ENCODE measurements at places on chromosomes 4 and X. TPM values are rescaled to one million over a fixed set of nuclear protein-coding genes. Genes with fewer than 3 reads are reported as not detected.

DNA sequence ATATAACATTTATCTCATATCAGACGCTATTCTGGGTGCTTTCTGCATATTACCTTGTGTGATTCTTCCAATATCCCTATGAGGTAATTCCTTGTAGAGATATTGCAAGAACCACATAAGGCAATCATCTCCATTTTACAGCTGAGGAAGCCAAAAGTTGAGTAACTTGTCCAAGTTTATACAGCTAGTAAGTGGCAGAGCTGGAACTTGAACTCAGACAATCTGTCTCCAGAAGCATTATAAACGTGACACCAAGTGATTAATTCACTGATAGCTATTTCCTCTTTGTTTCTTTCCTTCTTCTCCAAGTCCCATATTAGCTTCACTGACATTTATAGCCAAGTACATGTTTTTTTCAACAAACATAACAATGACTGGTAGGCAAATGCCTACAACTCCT, 7.3 kb downstream of the EMCN start:
- DNase-seq: no peak

GRCh38 chr4:155434904-155435303, 58.1 kb upstream of the MAP9 start:
- no peak for DNase-seq

- DNase-seq: no peak
Observed at GRCh38 chrX:40539214-40540142, 41.3 kb upstream of the ATP6AP2 start.

- DNase-seq: no peak
Observed at GRCh38 chrX:124113621-124114600, 152.4 kb downstream of the STAG2 start.

DNA sequence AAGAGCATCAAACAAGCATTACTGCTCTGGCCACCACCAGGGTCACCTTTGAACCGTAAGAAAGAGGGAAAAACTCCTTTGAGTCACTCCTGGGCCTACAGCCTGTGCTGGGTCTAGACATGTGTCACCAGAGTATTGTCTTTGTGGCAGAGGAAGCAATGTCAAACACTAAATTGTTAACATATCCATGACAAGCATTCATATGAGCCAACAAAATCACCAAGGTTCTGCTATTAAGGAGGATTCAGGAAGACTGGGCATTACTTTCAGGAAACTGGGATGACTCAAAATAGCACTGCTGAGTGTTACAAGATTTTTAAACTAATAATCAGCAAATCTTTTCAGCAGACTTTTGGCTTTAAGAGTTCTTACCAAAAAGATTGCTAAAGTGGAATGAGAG, 28.1 kb downstream of the LGI2 start:
- DNase-seq: no peak

DNA sequence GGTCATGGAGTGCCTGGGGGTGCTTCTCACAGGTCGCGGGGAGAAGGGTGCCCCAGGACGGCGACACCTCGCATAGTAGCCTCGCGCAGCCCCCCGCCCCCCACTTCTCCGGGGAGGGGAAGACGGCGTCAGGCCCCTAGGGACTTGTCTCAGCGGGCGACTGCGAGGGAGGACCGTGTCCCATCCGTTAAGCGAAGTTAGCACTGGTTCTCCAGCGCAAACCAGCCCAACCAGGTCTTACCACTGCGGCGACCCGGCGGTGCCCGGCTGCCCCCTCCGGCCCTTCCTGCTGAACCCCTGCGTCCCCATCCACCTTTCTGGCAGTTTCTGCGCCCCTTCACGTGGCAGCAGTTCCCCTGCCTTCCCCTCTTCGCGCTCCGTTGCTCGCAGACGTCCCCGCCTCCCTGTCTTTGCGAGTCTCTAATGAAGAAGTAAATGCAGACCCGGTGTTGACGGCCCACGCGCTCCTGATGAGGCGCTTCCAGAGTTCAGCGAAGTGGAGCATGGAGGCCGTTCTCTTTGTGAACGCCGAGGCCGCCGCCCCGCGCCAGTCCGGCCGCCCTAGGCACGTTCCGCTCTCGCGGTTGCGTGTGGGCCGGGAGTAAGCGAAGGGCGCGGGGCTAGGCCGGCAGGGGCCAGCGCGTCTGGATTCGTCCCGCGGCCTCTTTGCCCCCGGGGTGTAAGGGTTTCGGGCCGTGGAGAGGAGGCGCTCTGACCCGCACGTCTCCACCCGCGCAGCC, 3.0 kb downstream of the SLIT2 start:
- DNase-seq: peak; percentile 19

- no peak for DNase-seq
Observed at GRCh38 chr4:2252530-2253091, 9.3 kb downstream of the MXD4 start.

DNA sequence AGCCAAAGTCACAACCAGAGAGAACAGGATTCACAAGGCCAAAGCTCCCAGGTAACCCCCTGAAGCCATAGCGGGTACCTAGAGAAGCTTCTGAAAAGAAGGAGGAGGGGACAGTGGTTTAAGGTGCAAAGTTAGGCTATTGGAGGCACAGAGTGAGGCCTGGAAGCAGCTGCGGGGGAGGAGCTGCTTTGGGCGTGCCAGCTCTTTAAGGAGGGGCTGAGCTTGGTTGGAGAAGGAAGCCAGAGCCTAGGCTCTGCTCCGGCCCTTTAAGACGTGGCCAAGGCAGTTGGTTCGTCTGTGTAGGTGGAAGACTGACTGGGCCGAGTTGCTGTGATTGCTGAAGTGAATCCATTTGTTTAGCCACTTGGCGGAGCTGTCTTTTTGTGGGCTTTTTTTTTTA, 1.5 kb downstream of the KLF8 start:
- no peak for DNase-seq

- DNase-seq: no peak
Observed at GRCh38 chr4:177511611-177512010, 69.4 kb upstream of the AGA start.

DNA sequence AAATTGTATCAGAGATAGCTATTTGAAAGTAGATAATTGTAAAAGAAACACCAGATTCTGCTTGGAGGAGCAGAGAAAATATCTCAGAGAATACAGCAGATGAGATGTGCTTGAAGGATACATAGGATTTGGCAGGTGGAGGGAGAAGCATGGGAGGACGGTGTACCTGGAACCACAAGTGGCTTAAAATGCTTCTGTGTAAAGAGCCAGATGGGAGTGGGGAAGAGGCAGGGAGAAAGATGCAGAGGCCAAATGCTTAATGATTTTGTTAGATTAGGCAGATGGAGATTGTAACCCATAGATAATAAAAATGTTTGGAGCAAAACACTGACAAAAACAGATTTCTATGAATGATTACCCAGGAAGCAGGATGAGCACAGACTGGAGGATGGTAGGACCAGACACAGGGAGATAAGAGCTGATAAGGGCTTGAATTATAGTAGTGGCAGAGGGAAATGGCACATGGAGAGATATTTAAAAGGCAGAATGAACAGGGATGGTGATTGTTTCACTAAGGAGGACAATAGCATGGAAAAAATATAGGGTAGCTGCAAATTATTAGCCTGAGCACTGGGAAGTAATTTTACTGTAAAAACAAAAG, 145.7 kb upstream of the TBC1D9 start:
- no peak for DNase-seq

DNA sequence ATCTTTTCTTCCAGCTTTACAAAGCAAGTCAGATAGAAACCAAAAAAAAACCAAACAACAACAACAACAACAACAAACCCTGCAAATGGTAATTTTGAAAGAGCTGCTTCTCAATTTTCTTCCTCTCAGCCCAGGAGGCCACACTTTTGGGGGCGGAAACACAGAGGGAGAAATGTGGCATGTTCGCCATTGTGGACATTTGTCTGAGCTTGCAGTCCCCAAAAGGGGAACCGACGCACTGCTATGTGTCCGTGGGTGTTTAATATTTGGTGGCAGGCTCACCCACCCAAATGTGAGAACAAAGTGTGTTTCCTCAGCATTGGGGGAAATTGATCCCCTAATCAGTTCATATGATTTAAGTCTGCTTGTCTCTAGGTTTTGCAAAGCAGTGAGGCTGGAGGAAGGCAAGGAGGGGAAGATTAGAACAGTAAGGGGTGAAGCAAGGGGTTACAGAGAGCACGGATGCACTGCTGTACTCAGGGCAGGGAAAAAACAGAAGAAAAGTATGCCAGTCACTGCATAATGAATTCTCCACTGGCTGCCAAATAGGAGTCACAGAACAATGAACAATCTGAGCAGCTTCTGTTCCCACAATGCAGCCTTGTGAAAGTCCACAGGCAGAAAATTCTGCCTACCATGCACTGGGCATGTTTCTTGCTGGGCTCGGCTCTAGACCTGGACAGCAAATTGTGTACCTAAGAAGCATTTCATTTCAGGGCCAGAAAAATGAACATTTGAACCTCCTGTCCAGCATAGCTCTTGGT, 74.7 kb upstream of the GPM6B start:
- peak; percentile 72 for DNase-seq

GRCh38 chrX:16774746-16775145, 11.5 kb upstream of the TXLNG start:
- DNase-seq: no peak

- no peak for DNase-seq
Observed at GRCh38 chrX:71098951-71099506, 3.4 kb downstream of the FOXO4 start.

GRCh38 chr4:5885733-5886132, 7.2 kb downstream of the CRMP1 start:
- DNase-seq: no peak

DNA sequence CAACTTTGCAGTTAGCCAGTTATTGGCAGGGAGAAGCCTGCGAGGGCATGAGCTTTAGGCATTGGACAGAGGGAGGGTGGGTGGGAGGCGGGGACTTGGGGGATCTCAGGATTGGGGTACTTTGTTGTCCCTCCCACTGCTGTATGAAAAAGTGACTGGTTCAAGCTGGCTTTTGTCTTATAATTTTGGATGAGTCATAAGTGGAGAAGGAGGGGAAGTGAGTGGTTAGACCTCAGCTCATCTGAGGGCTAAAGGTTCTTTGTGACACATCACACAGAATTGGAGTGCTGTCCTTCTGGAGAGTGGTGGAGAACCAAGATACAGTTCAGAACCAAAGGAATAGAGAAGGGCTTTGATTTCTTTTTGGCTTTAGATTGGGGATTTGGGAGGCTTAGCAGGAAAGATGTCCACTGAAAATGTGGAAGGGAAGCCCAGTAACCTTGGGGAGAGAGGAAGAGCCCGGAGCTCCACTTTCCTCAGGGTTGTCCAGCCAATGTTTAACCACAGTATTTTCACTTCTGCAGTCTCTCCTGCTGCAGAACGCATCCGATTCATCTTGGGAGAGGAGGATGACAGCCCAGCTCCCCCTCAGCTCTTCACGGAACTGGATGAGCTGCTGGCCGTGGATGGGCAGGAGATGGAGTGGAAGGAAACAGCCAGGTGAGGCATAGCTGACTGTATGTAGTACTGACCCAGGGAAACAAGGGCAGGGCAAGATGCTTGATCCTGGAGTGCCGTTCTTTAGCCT, at the start of gene SLC4A4:
Gene SLC4A4 (plus strand): TSS at position 175 of the 748 bp plus-strand sequence.
- DNase-seq: no peak

DNA sequence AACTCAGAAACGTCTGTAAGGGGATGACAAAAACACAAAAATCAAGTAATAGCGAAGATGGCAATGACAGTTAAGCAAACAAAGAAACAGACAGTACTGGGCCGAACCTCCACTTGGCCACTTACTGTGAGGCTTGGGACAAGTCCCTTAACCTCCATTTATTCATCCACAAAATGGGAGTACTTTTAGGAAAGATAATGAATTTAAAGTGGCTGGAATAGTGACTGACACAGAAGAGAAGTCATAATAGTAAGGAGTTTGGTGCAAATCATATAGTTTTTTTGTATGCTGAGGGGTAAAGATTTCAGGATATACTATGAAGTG, 1.4 kb upstream of the TLR6 start:
- DNase-seq: no peak

DNA sequence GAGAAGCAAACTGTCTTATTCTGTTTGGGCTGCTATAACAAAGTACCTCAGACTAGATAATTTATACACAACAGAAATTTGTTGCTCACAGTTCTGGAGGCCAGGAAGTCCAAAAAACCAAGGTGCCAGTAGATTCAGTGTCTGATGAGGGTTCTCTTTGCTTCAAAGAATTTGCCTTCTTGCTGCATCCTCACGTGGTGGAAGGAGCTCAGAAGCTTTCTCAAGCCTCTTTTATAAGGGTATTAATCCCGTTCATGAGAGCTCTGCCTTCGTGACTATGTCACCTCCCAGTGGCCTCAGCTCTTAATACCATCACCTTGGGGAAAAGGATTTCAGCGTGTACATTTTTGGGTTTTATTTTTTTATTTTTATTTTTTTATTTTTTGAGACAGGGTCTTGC, 20.1 kb downstream of the CA5B start:
- no peak for DNase-seq

GRCh38 chr4:84502333-84502954, 3.4 kb upstream of the NKX6-1 start:
- DNase-seq: no peak

DNA sequence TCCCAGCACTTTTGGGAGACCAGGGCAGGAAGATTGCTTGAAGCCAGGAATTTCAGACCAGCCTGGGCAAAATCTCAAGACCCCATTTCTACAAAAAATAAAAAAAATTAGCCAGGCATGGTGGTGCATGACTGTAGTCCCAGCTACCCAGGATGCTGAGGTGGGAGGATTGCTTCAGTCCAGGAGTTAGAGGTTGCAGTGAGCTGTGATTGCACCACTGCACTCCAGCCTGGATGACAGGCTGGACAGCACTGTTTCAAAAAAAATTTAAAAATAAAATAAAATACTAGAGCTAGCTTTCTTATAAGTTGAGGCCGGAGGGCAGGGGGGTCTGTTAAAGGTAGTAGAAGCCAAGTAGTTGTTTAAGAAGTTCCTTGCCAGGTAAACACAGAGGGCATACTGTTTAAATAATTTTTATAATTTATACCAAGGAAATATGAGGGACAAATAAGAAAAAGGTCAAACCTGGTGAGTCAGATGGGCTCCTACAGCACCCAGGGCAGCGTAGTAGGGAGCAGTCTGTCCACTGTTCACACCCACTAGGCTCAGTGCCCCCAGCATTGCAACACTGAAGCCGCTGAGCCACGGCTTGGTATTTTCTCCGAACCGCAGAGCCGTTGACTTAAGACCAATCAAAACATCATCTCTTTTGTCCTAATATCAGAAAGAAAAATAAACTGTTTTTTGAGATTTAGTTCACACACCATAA, 17.3 kb downstream of the COQ2 start:
- DNase-seq: no peak

DNA sequence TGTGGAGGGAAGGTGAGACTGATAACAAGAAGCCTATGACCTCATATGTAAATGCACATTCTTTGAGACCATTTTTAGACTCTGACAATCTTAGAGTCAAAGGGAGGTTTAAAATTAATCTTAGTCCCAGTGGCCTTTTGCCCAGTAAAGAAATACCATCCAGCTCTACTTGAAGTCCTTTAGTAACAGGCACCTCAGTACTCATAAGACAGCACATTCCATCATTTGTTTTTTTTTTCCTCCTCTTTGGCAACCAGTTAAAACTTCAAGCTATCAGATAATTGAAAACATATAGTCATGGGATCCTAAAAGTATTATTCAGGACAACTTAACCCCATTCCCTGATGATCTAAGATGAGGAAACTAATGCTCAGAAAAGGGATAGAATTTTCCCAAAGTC, 4.6 kb downstream of the EDA2R start:
- DNase-seq: no peak

- DNase-seq: no peak
Observed at GRCh38 chr4:94979621-94980020, 221.9 kb downstream of the BMPR1B start.

- no peak for DNase-seq
Observed at GRCh38 chr4:79697444-79697843, 289.4 kb upstream of the GK2 start.

Gene HSFX2
- total RNA-seq: 4.4 TPM

Gene ABCG2
- total RNA-seq: 18.1 TPM

Gene ATOH1
- not detected for total RNA-seq

Gene SHOX
- total RNA-seq: not detected

Gene GRIA2
- 279 TPM for total RNA-seq

Gene SHROOM4
- 15.6 TPM for total RNA-seq

Gene SSX2
- not detected for total RNA-seq

Gene PRDM8
- 44.2 TPM for total RNA-seq

Measured in dorsolateral prefrontal cortex (tissue), 122 donors.